Activated CD4-positive, alpha-beta T cell treated with anti-CD3 and anti-CD28 coated beads, Interleukin-2, amount 10 ng/mL, durations not matched to agents 7 days and 5 days (primary cell): ENCODE measurements at places on chromosomes 5 and 9. TPM values are rescaled to one million over a fixed set of nuclear protein-coding genes. Genes with fewer than 3 reads are reported as not detected.

- H3K36me3 ChIP-seq = peaks cover 9% of the 10 kb centered on the region
- H3K27me3 ChIP-seq = no peaks in the 10 kb centered on the region
- H3K4me1 ChIP-seq = peaks cover 10% of the 10 kb centered on the region
- no peak for DNase-seq
- no peak overlapping the region for H3K27ac ChIP-seq
These were observed 12.4 kb downstream of the AP3S1 start for GRCh38 chr5:115854139-115854538.

DNA sequence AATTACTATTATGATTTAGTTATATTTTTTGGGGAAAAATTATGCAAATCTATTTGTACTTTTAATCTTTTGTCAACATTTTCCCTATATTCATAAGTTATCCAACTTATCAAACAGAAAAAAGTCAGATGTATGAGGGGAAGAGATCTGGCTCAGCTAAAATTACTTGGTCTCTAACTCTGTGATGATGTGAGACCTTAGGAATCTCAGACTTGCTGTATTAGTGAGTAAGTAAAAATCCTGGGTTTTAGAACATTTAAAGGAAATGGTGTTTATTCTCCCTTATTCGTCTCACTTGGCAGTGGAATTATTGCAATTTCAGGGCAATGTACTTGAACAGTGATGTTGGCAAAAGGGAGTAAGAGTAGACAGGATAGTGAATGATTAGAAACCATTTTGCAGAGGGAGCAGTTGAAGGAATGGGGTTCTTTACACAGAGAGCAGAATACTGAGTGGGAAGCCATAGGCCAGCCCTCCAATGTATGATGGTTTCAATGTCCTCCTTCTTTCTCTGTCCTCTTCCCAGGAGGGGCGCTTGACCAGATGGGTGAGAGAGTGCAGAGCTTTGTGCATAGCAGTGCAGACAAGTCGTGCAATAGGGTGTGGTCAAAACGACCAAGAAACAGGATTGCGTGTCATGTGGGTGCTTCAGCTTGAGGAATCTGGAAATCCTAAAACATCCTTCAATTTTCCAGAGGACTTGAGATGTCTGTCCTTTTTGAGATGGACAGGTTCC, 91.7 kb downstream of the TENT4A start:
- DNase-seq = no peak
- H3K4me1 ChIP-seq = no peaks in the 10 kb centered on the region
- no peaks in the 10 kb centered on the region for H3K36me3 ChIP-seq
- H3K27me3 ChIP-seq = peaks cover 4% of the 10 kb centered on the region
- no peak overlapping the region for H3K4me3 ChIP-seq

DNA sequence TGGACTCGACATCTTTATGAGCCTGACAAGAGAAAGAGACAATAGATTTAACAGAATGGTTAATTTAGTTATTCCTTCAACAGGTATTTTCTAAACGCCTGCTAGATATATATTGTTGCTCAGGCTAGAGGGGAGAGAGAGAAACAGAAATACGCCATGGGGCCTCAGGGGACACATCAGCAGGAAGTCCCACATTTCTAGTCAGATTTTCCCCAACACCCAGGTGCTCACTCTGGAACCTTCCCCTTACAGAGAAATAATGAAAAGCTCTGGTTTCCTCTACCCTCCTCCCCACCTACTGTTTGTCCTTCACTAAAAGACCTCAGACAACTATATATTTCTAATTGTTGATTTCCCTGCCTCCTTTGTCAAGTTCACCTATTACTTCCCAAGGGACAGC, 130.3 kb upstream of the TBC1D2 start:
- H3K36me3 ChIP-seq = no peaks in the 10 kb centered on the region
- H3K27ac ChIP-seq = no peak overlapping the region
- H3K4me1 ChIP-seq = no peaks in the 10 kb centered on the region
- H3K27me3 ChIP-seq = no peaks in the 10 kb centered on the region

- no peak for DNase-seq
- H3K4me1 ChIP-seq = no peaks in the 10 kb centered on the region
- no peak overlapping the region for H3K4me3 ChIP-seq
- H3K36me3 ChIP-seq = no peaks in the 10 kb centered on the region
- no peaks in the 10 kb centered on the region for H3K27me3 ChIP-seq
These were observed 133.7 kb upstream of the PPP1R26 start for GRCh38 chr9:135345775-135346433.

- peaks cover 13% of the 10 kb centered on the region for H3K36me3 ChIP-seq
- H3K4me1 ChIP-seq = no peaks in the 10 kb centered on the region
- H3K27ac ChIP-seq = no peak overlapping the region
- no peak overlapping the region for H3K4me3 ChIP-seq
- no peaks in the 10 kb centered on the region for H3K27me3 ChIP-seq
- DNase-seq = no peak
These were observed 67.3 kb downstream of the PSMB7 start for GRCh38 chr9:124347968-124348358.

Gene SELENOP
- not detected for total RNA-seq

Gene NR4A3
- total RNA-seq = 0.29 TPM

DNA sequence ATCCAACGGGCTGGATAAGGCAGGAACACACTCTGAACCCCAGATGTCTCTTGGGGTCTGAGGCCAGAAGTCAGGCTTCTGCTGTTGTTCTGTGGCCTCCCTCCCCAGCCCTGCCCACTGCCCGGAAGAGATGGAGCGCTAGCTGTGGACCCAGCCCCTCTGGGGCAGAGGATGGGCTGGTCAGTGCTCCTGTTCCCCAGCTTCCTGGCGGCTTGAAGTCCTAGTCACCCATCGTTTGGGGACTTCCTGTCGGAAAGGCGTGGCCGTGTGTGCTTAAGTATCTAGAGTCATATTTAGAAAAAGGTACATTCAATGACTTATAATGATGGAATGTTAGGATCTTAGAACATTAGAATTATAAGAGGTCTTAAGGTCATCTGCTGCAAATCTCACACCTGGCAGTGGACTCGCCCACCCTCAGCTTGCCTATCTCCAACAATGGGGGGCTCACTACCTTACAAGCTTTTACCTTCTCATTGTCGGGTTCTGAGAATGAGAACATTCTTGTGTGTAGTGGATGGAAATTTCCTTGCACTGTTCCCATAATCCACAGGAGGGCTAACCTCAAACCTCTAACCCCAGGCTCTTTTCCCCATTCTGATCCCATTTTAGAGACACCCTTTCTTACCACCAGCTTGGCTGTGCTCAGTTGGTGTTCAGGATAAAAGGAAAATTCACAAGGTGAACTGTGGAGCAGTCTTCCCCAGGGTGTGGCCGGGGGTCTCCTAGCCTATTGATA, 13.4 kb upstream of the AIF1L start:
- no peaks in the 10 kb centered on the region for H3K36me3 ChIP-seq
- peaks cover 2% of the 10 kb centered on the region for H3K27me3 ChIP-seq
- no peak for DNase-seq
- no peaks in the 10 kb centered on the region for H3K4me1 ChIP-seq

DNA sequence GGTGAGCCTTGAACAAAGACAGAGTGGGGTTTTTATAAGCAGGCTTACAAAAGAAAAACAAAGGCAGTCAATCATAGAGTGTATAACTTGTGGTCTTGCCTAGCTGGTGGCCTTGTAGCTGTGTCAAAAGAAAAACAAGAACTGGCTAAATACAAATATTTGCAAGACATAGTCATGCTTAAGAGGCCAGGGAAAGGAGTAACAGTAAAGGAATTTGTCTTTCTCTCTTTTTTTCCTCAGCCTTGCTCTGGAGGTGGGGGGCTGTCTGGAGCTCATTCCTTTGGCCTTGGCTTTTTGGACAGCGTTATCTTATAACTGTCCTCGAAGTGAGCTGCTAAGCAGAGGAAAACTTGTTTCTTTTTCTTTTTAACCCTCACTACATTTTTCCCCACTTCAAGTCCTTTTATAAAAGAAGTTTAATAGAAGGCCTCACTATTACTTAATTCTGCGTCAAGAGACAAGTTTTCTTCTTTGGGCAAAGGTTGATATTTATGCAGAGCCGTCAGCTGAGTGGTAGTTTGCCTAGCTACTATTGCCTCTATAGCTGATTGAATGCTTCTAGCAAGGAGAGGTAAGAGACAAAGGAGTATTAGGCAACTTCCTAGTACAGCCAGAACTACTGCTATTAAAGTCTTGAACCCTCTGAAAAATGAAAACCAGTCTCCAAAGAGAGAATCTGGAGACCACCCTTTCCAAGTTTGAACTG, 14.3 kb downstream of the CEL start:
- H3K27ac ChIP-seq = no peak overlapping the region
- DNase-seq = no peak
- H3K4me1 ChIP-seq = no peaks in the 10 kb centered on the region
- H3K27me3 ChIP-seq = peaks cover 19% of the 10 kb centered on the region

Gene PCDHB12
- not detected for total RNA-seq

DNA sequence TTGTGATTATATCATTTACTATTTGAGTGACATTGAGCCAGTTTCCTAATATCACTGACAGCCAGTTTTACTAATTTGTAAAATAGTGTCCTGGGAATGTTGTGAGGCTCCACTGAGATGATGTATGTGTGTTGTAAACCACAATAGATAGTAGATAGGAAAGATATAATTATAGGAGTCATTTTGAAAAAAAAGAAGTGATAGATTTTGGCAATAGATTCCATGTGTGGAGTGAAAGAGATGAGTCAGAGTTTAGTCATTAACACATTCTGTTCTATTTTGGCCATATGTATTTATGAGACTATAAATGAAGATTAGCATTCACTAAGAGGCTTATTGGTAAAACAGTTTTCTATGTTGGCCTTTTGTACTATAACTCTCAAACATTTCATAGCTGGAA, 388.2 kb downstream of the FAM170A start:
- H3K27ac ChIP-seq = no peak overlapping the region
- no peaks in the 10 kb centered on the region for H3K4me1 ChIP-seq
- no peaks in the 10 kb centered on the region for H3K36me3 ChIP-seq
- no peak overlapping the region for H3K4me3 ChIP-seq

Gene CORO2A
- total RNA-seq = 7.2 TPM

Gene FAT2
- not detected for total RNA-seq

Gene GFM2
- 24.3 TPM for total RNA-seq

Gene PCDHA1
- not detected for total RNA-seq
